ENCODE measurements at places on chromosomes 5 and 9.

GRCh38 chr9:86470326-86470725, 116.1 kb upstream of the TUT7 start:
- no peak for DNase-seq

- DNase-seq = no peak
Observed at GRCh38 chr9:35452481-35452880, 37.4 kb upstream of the RUSC2 start.

GRCh38 chr9:133773889-133774655, 35.9 kb upstream of the SARDH start:
- no peak for DNase-seq

DNA sequence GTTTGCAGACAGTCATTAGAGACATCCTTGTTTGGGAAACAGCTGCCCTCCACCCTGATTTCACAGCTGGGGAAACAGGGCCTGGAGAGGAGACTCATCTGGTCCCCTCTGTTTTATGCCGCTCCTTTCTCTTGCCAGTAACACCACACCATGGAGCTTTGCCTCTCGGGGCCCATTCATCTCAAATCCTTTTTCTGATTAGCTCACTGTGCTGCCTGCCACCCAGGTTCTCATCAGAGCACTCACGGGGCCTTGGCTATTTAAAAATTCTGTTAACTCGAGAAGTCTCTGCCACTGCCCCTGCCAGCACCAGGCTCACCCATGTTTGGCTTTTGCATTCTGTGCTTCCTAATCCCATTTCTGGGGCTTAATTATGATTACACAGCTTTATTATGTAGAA, 36.8 kb upstream of the C5orf58 start:
- DNase-seq = no peak

- no peak for DNase-seq
Observed at GRCh38 chr5:43569236-43569746, 12.4 kb upstream of the PAIP1 start.

GRCh38 chr5:75513841-75514240, 2.1 kb downstream of the POLK start:
- no peak for DNase-seq

GRCh38 chr9:114027159-114027862, 50.8 kb downstream of the AMBP start:
- no peak for DNase-seq

DNA sequence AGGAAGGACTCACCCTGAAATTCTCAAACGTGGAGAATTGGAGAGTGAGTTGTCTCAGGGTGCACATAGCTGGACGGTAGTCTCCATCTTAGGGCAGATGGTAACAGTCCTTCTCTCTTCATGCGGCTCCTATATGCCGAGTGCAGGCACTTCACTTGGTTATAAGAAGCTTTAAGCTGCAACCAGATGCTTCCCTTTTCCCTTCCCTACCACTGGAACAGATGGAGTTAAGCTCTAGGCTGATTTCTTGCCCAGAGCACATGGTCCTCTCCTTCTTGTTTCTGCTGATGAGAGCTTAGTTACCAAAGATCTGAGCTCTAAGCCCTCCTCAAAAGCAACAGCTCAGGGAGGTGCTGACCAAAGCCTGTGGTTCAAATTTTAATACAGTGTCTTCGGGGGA, 355.7 kb downstream of the ARHGEF28 start:
- DNase-seq = no peak

DNA sequence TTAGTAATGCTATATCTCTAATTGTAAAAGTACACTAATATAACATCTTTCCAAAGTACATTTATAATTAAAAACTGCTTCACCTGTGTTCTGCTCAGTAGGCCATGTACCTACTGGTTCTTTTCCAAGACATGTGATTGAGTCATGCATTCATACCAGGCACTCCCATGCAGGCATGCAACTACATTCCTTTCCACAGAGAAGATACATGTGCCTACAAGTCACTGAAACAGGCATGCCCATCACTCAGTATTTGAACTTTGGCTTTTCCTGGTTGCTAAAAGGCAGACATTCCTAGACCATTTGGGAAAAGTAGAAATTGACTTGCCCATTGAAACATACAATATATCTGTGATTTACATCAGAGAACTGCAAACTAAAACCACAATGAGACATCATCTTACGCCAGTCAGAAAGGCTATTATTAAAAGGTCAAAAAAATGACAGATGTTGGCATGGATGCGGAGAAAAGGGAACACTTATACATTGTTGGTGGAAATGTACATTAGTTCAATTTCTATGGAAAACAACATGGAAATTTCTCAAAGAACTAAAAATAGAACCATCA, 148.3 kb upstream of the MOCS2 start:
- no peak for DNase-seq

- no peak for DNase-seq
Observed at GRCh38 chr9:78144663-78145377, 91.1 kb upstream of the CEP78 start.

DNA sequence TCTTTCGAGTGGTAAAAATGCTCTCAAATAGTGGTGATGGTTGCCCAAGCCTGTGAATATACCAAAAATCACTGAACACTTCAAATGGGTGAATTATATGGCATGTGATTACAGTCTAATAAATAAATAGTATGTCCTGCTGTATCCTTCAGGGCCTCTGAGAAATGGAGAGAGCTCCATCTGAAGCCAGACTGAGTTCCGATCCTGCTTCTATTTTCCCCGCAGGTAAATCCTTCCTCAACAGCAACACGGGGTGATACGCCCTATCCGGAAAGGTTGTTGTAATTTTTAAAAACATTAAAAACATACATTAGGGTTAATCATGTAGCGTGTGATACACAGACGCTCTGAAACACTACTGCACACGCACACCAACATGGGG, 695 bp upstream of the SNAPC3 start:
- no peak for DNase-seq

DNA sequence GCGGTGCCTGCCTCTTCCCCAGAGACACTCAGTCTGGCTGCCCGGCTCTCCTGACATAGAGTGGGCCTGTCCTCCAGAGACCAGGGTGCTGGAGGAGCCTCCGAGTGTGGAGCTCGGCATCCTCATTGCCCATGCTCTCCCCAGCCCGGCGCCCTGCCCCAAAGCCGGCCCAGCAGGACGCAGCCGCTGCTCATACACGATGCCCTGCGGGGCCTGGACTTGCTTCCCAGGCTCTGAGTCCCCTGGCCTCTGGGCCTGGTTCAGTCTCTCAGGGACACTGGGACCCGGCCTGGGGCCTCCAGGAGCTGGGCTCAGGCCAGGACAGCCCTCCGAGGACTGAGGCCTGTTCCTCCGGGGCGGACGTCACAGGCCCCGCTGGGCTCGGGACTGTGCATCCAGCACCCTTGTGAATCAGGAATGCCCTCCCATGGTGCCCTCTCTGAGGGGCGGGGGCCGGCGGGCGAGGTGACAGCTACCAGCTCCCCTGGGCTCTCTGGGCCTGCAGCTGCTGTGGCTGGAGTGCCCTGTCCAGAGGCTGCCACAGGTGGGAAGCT, 23.2 kb downstream of the TPPP start:
- no peak for DNase-seq

DNA sequence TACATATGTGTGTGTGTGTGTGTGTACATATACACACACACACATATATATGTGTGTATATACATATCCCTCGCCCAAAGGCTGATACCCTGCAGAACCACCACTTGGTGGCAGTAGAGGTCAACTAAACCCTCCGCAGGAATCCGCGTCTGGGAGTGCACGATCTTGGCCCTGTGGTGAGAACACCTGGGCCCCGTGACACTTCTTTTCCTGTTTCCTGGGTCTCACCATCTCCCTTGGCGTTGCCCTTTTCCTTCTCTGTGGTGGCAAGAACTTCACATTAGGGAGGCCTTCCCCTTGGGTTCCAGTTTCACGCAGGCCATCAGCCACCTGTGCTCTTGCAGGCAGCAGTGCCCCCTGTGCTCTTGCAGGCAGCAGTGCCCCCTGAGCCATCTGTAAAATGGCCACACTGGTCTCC, 8.2 kb downstream of the IL9 start:
- DNase-seq = peak; percentile 21

- DNase-seq = no peak
Observed at GRCh38 chr9:127470662-127471061, 19.4 kb downstream of the LRSAM1 start.

DNA sequence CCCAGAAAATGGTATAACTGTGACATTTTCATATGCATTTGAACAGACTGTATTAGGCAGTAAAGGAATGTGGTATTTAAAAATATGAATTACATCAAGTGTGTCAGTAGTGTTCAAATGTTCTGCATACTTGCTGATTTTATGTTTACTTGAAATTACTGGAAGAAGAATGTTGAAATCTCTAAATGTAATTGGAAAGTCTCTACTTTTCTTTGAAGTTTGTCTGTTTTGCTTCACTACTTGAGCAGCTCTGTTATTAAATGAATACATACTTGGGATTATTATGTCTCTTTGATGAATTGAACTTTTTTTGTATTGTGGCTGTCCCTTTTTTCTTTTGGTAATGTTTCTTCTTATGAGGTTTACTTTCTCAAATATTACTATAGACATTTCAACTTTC, 205.6 kb downstream of the TAF11L14 start:
- no peak for DNase-seq

- DNase-seq = no peak
Observed at GRCh38 chr5:69450116-69450515, 35.2 kb downstream of the MARVELD2 start.

DNA sequence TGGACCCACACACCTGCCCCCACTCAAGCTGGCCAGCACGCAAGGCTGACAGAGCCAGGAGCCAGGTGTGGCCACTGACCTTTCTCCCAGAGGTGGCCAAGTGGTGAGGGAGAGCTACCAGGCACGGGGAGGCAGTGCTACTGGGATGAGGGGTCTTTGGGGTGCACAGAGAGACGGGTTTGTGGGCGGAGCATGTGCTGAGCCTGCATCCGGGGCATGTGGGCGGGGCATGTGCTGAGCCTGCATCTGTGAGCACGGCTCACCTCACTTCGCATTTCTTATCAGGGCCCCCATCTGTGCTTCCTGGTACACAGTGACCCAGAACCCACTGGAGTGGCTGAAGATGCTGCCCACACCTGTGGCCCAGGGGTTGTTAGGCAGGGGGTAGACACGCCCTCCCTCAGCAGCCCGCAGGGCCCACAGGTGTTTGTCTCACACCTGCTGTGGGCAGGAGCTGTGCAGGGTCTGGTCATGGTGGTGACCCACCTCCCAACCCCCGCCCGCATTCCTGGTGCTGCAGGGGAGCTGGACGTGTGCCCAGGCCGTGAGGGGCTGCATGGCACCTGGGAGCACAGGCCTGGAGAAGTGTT, 21.5 kb downstream of the CCDC187 start:
- DNase-seq = peak; percentile 70

DNA sequence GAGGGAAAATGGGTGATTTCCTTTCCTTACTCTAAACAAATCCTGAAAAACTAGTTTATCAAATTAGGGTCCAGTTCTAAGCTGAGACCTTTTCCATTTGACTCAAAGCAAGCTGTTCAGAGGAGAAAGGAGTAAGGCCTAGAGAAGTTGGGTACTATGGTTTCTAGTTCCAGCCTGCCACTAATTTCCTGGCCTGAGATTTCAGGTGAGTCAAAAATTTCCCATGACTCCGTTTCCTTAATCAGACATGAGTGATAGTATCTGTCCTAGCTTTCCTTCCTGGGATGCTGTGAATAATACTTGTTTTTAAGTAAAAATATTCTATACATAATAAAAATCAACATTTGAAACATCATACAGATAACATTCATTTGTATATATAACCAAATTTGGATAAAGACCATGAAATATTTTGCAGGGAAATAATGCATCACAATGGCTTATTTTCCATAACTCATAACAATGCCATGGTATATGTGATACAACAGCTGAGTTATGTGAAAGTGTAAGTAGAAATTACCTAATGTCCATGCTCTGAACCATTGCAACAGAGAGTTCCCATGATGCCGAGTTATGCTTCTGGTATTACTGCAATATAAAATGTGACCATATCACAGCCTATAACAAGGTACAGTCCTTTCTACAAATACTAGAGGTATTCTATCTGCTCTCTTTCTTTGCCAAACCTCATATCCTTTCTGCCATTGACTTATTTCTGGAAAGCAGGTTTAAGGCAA, 142.7 kb downstream of the MLLT3 start:
- DNase-seq = no peak

DNA sequence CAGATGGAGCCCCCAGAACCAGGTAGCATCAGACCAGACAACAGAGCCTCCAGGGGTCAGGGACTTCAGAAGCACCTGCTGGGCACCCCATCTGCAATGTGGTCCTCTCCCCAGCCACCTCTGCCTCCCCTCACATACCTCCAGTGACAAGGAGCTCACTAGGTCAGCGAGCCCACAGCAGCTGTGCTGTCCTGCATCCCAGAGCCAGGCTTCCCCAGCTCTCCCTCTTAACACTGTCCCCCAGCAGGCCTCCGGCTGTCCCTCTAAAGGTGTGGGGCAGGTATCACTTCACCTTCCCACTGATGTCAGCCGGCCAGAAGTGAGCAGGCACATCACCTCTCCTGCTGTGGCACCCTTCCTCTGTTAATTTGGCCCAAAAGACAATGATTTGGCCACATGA, 83.6 kb downstream of the LMX1B start:
- DNase-seq = no peak

- no peak for DNase-seq
Observed at GRCh38 chr9:89808076-89808755, 203.4 kb downstream of the GADD45G start.

DNA sequence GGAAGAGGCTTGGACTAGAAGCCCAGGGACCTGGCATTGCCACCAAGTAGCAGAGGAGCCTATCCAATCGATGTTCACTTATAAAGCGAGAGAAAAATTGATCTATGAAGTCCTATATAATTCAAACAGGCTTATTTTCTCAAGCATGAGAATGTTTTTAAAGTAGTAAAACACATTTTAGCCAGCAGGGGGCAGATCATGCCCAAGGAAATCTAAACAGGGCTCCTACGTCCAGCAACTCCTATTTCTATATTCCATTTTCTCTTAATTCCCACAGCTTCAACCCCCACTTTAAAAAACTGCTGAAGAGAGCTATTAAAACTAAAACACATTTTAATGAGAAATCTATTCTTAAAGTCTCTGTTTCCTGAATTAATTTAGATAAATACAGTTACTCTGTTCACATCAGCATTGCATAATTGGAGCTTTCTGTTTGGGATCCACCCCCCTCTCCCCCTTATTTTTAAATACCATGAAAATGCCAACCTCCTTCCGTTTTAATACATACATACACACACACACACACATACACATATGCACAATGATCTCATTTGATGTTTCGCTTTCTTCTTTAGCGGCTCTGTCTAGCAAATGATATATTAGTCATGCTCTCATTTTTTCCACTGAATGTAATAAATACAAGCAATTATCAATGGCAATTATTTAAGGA, 144.9 kb downstream of the MYO10 start:
- peak; percentile 36 for DNase-seq

- no peak for DNase-seq
Observed at GRCh38 chr9:133711428-133712220, 26.5 kb downstream of the SARDH start.

DNA sequence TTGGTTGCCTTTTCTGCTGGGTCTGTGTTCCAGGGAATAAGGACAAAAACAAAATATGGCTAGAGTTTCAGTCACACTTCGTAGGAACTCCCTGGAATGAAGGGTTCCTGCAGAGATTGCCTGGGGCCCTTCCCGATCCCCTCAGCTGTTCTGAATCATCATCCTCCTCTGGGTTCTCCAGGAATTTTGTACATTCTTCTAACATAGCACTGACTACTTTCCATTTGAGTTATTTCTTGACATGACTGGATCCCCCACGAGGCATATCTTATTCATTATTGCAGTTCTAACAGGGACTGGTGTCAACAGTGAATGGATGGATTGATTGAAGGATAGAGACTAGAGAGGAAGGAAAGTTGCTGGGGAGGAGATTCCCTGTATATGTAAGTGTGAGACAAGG, 49.2 kb upstream of the TNC start:
- no peak for DNase-seq

Measured in DMS79 treated with DMSO at 0.1 percent for 48 hours (cell line).